ENCODE measurements at places on chromosomes 3 and 15. TPM values are rescaled to one million over a fixed set of nuclear protein-coding genes. Genes with fewer than 3 reads are reported as not detected.

- no peak for DNase-seq
Measured at GRCh38 chr3:38890426-38890825, 74.4 kb upstream of the SCN10A start.

GRCh38 chr3:153043729-153044328 is 118.2 kb upstream of the RAP2B start:
- peak; percentile 81 for DNase-seq

GRCh38 chr15:99645951-99646350 is 80.2 kb downstream of the MEF2A start:
- no peak for DNase-seq

ADCY5 gene
- 1.2 TPM for total RNA-seq

DNA sequence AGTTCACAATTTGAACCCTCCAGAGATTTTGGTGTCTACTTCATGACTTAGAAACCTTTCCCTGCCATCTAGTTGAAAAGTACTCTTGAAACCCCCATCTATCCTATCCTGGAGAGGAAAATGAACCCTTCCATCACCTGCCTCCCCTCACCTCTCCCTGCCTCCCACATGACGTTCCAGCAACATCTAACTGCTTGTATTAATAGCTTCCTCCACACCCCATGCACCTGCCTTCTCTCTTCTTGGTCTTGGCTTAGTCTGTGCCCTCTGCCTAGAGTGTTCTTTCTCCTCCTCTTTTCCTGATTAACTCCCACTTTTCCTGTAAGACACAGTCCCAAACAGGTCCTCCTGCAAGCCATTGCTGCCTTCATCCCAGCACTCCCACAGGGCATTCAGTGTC is 107.8 kb downstream of the LIPC start:
- DNase-seq = no peak

GRCh38 chr3:110307065-110307809 is 764.4 kb upstream of the NECTIN3 start:
- DNase-seq = peak; percentile 49

SLMAP gene
- total RNA-seq = 33.9 TPM

DNA sequence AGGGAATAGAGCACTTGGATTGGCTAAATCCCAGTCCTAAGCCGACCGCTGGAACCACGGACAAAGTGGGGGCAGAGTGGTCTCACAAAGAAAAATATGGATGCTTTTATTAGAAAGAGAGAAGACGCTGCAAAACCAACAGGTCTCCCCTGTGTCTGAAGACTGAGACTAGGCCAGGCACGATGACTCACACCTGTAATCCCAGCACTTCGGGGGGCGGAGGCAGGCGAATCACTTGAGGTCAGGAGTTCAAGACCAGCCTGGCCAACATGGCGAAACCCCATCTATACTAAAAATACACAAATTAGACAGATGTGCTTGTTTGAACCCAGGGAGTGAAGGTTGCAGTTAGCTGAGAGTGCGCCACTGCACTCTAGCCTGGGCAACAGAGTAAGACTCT is 61.8 kb downstream of the ZDHHC19 start:
- peak; percentile 21 for DNase-seq

DNA sequence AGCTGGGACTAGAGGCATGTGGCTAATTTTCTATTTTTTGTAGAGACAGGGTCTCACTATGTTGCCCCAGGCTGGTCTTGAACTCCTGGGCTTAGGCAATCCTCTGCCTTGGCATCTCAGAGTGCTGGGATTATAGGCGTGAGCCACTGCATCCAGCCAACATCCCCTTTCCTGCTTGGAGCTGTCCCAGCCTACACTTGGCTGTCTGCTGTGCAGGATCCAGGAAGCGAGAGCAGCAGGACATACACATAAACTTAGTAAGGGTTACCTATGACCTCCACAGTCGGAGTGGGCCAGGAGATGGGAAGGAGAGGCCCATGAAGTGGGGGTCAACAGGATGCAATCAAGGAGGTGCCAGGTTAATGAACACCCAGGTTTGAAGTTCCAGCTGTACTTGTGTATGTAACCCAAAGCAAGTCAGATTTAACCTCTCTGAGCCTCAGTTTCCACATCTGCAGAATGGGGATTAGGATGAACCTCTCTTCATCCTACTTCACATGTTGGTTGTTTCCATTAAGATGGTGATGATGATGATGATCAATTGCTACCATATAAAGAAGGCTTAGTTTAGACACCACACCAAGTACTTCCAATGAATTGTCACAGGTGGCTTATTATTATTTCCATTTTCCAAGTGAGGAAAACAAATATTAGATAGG is 69.5 kb upstream of the OXTR start:
- DNase-seq = no peak

DNA sequence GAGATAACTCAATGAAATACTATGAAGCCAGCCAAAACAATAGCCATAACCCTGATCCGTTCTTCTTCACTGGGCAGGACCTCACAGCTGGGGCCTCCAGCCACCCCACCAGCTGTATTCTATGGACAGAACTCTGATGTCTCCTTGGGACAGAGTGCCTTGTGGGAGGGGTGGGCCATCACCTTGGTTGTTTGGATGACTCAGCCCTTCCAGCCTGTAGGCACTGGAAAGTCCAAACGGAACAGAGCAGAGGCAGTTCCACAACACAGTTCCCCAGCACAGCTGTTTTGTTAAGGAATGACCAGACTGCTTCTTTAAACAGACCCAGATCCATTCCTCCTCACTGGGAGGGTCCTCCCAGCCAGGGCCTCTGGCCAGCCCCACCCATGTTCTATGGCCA is 31.9 kb upstream of the ZBED2 start:
- no peak for DNase-seq

PLSCR4 gene
- total RNA-seq = 51.2 TPM

DNA sequence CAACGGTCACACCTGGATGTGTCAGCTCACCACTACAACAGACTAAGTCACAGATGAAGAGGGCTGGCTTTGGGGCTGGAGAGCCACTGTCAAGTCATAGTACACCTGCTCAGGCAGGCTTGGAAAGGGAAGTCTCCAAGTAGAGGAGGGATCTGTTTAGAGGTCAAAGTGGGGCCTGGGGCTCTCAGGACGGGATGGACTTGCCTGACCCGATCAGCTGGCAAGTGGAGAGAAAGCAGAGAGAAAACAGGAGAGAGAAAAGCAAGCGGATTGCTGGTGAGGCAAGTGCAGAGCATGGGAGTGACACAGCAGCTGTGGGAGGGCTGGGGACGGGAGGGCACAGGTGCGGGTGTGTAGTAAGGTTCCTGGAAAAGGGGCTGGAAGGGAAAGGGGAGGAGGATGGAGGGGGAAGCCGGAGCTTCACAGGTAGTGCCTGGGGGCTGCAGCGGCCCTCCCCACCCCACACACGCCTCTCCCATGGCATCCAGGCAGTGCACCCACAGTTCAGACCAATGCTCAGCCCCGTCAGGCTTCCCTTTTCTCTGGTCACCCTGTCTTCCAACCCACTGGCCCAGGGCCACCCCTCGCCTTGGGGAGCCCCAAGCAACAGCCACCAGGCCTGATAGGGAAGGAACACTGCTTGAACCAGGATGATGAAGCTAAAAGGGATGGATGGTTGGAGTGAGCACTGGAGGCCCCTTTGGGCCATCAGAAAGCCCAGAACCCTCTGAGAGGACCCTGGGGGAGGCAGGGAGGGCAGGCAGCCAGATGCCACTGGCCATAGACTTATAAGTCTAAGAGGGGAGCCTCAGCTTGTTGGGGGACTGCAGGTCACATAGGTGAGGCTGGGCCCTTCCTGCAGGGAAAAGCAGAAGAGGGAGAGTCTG is 8.5 kb downstream of the RPS17 start:
- DNase-seq = peak; percentile 0

DNA sequence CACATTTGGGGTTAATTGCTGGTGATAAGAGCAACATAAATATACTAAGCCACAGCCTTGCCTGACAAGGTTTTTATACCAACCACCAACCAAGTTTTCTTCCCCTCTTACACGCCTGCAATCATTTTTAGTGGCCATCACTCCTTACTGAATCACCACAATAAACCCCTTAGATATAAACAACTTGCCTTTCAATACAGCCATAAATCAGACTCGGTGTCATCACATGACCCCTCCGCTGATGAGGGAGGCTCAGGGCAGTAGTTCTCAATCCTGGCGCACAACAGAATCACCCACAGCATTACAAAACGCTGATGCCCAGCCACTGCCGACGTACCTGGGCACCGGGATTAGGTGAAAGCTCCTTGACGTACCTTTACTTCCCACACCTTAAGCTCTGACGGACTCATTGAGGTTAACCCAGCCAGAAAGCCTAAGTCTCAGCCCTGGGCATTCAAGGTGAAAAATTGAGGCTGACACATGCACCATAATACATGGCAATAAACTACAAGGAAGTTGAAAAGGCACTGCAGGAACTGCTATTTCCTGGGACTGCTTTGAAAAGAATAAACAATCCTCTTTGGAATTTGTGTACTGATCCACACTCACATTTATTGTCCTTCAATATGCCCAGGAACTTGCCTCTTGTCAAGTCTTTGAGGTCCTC is 17.1 kb downstream of the ADCY5 start:
- no peak for DNase-seq

SLC12A1 gene
- total RNA-seq = not detected

EDC3 gene
- total RNA-seq = 13.9 TPM

ACTRT3 gene
- 2.8 TPM for total RNA-seq

- DNase-seq = no peak
Measured at GRCh38 chr3:169246158-169246557, 417.4 kb downstream of the MECOM start.

DNA sequence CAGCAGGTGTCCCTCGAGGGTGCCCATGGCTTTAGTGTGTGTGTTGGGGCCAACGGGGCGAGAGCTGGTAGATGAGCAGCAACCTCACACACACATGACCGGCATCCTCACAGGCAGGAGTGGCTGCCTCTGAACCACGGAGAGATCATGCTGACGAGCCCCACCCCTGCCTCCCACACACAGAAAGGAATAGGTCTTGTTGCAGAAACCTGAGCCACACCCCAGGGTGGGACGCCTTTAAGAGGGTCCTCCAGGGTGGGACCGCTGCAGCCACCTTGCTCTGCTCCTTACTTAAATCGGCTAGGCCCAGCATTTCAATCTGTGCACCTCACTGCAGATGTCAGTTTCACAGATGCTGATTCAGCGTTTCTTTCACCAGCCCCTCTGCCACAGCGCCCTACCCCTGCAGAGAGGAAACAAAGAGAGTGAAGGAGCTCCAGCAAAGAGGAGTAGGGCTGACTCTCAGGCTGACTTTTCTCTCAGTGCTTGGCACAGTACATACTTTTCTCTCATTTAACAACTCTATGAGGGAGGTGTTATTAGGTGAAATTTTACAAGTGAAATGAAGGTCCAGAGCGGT is 61.2 kb upstream of the EPHB3 start:
- no peak for DNase-seq

GRCh38 chr3:3015185-3016089 is 94.7 kb downstream of the IL5RA start:
- DNase-seq = peak; percentile 14

XCR1 gene
- not detected for total RNA-seq

DNA sequence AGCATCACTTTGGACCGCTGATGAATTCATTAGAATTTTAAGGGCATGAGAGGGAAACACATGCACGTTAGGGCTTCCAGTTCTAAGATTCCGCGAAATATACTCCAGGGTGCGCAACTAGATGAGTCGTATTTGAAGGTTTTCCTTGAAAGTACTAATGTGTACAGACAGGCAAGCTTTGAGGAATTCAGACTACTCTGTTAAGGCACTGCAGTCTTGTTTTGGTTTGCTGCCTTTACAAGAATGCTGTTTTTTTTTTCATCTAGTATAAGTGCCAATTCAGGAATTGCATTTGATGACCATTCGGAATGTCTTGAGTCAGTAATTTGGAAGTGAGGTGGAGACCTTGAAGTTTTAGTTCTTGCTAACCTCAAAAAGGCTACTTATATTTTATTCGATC is 19.1 kb downstream of the TRNT1 start:
- peak; percentile 24 for DNase-seq

COPB2 gene
- total RNA-seq = 181 TPM

GRCh38 chr15:77563623-77564156 is 69.0 kb downstream of the LINGO1 start:
- DNase-seq = no peak

MAP1A gene
- 61.9 TPM for total RNA-seq

DNA sequence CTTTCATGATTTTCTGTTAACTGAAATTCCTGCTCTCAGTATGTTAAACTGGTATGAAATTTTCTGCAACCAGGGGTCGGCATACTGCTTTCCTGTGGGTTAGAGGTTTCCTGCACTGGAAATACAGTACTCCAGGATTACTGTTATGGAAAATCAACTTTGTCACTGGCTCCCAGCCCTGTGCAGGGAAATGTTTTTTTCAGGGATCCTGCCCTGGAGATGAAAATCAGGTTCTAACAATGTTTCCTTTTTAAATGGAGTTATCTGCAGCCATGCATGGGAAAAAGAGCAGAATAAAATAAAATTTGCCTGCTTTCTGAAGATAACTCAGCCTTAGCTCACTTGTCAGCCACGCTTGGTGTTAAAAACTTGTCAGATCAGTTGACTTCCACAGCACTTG is 220.4 kb downstream of the IL5RA start:
- no peak for DNase-seq

GRCh38 chr3:139044366-139045210 is at the start of gene PRR23C:
Gene PRR23C (minus strand): TSS chr3:139044892. CDS start chr3:139044620, 272 bp downstream.
- no peak for DNase-seq

GRCh38 chr3:14481018-14481645 is 59.0 kb downstream of the GRIP2 start:
- no peak for DNase-seq

- DNase-seq = no peak
Measured at GRCh38 chr3:5096336-5097008, 25.6 kb upstream of the ARL8B start.

NDN gene
- total RNA-seq = 133 TPM

DNA sequence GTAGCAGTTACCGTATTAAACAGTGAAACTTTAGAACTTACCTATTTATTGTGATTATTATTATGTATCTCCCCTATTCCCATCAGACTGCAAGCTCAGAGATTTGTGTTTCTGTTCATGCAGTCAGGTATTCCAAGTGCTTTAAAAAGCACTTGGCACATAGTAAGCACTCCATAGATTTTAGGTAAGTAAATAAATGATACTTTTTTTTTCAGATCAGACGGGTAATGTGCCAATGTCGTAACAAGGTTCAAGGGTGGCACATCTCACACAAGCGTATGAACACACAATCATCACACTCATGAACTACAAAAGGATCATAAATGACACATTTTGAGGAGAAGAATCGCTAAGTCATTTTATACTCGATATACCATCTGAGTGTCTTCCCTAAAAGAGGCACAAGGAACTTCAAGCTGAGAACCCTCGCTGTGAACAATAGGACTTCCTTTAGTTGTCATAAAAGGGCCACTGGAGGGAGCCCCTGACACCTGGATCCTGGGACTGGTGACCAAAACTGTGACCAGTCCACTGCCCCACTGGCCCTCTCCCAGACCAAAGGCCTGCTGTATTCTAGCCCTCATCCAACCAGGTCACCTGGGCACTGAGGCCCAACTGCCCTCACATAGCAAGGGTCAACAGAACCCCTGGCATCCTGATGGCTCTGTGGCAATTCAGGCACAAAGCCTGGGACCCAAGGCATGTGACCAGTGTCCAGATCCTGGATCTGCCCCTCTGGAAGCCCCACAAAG is 32.1 kb downstream of the KIF9 start:
- DNase-seq = peak; percentile 42

DNA sequence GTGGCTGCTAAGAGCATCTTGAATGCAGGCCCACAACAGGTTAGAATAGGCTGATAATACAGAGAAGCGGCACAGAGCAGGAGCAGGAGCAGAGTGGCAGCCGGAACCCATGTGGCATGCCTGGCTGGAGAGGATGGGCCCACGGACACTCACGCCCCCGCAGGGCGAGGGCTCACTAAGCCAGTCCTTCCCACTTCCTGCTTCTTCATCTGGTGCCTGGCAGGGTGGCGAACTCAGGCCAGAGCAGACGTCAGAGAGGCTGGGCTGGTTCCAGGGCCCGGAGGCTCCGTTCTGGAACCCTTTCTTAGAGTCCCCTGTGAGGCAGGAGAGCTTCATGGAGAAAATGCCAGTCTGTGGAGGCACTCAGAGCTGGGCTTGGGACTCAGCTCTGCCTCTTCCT is 195.1 kb downstream of the NTRK3 start:
- DNase-seq = no peak
